Ureter (tissue), 1 donor: ENCODE measurements at places on chromosomes 4 and X. TPM values are rescaled to one million over a fixed set of nuclear protein-coding genes. Genes with fewer than 3 reads are reported as not detected.

NKX6-1 gene
- 0.70 TPM for total RNA-seq

SSX2B gene
- total RNA-seq = not detected

VGLL1 gene
- total RNA-seq = 85.6 TPM

TMSB15B gene
- total RNA-seq = 6.1 TPM

ATP8A1 gene
- 12.5 TPM for total RNA-seq

NAA11 gene
- not detected for total RNA-seq

DNA sequence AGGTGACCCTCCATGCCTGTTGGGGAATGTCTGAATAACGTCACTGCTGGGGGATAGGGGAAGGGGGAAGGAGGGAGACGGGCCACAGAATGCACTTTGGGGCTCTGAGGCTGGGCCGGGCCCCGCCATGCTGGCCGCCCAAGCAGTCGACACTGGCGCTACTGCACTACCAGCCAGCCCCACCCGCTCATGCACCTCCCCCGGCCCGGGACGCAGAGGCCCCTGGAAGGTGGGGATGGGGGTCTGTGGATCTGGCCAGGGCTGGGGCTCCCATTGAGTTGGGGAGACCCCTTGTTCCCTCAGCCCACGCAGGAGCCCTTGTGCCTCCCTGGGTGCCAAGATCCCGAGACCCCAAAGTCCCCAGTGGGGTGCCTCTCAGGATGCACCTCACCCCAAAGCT, 17.8 kb downstream of the FLNA start:
- no peak for DNase-seq

DNA sequence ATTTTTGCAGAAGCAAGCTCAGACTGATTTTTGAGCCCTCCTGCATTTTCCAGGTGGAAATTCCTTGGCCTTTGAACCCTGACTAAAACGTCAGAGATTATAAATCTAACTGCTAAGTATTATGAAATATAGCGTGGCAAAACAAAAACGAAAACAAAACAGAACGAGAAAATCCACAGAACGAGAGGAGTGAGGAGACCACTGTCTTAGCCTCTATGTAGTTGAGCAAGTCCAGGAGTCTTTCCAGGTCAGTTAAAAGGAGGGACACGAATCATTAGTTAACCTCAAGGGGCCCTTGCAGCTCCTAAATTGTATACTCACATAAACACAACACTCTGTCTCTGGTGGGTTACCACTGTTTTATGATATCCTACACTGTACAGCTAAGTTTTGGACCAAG, 80.2 kb downstream of the SYNPO2 start:
- no peak for DNase-seq

DNA sequence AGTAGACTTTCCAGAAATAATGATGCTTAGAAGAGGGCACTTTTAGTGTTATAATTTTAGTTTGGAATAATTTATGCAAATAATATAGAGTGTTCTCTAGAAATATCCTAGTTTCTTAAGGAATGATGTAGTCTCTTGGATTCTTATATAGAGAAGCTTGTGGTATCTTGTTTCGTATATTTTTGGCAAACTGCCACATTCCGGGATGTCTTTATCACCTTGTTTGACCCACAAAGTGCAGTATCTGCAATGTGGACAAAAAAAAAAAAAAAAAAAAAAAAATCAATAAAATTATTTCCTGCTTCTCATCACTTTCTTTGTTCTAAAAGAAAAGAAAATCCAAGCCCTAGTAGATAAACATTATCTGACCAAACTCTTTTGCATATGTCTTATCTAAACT, 1577.7 kb upstream of the TENM3 start:
- no peak for DNase-seq

GRCh38 chr4:38075370-38076152, 115.4 kb downstream of the PTTG2 start:
- no peak for DNase-seq

DNA sequence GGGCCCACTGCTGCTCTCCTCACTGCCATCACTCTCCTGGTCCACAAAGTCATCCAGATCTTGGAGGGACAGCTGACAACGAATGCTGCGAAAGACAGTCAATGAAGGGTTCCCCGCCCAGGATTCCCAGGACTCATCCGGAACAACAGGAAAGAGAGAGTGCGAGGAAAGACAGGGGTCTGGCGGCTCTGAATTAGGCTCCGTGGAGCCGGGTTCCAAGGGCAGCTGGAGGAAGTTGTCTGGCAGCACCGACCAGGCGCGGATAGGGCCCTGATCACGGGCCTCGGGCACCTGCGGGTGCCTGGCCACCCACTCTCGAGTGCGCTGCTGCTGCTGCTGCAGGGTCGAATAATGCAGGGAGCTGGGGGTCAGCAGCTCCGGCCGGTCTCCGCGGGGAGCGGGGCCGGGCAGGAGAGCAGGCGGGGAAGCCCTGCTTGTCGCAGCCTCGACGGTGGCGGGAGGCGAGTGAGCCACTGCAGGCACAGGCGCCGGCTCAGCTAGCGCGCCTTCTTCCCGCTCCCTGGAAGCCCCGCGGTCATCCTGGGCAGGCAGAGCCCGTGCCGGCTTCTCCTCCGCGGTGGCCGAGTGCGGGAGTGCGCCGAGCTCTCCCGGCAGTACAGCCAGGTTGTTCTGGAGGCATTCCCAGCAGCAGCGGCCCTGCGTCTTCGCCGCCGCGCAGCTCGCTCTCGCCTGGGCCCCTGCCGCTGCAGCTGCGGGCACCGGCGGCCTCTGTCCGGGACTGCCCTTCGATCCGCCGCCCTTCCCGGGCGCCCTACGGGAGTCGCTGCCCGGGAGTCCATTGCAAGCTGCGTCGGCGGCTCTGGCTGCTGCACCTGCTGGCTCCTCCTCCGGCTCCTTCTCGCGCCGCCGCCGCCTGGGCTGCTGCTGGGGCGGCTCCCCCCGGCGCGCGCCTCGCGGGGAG, 1.1 kb downstream of the SOWAHB start:
- DNase-seq = no peak

GRCh38 chr4:114383067-114383466, 215.5 kb upstream of the UGT8 start:
- DNase-seq = no peak

DNA sequence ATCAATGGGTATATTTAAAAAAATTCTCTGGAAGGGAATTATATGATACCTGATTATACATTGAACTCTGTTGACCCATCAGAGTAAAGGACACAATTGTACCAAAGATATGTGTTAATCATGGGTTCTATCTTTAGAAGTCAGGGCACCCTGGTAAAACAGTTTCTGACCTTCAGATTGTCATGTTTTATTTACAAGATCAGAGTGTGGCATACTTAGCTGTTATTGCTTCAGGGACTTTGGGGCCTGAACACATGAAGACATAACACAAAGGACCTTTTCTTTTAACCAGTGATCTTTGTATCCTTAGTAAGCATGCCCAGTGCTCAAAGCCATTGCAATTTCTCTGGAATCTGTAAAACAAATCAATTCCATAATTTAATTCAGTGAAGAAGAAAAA, 204.8 kb upstream of the RPS6KA3 start:
- no peak for DNase-seq

DNA sequence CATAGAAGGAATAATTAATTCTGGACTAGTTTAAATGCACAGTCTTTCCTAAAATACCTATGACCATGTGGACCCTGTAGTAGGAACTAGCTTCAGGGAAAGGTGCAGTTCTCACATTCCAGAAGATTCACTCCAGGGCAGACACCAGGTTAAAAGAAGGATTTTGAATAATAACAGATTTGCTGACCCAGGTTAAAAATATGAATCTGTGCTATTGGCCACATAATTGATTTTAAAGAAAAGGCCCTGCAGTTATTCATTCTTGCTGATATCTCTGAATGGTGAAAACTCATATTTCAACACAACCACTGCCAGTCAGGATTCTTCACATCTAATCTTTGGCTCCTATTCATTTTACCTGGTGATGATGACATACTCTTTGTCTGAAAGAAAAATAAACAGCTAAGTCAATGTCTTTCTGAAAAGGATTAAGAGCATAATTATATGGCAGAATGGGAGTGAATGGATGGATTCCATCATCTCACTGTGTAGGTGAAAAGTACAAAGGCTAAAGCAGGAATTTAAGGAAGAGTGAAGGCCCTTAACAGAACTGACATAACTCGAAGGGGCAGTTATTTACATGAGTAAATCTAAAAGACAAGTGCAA, 432.8 kb downstream of the PDGFC start:
- no peak for DNase-seq

DNA sequence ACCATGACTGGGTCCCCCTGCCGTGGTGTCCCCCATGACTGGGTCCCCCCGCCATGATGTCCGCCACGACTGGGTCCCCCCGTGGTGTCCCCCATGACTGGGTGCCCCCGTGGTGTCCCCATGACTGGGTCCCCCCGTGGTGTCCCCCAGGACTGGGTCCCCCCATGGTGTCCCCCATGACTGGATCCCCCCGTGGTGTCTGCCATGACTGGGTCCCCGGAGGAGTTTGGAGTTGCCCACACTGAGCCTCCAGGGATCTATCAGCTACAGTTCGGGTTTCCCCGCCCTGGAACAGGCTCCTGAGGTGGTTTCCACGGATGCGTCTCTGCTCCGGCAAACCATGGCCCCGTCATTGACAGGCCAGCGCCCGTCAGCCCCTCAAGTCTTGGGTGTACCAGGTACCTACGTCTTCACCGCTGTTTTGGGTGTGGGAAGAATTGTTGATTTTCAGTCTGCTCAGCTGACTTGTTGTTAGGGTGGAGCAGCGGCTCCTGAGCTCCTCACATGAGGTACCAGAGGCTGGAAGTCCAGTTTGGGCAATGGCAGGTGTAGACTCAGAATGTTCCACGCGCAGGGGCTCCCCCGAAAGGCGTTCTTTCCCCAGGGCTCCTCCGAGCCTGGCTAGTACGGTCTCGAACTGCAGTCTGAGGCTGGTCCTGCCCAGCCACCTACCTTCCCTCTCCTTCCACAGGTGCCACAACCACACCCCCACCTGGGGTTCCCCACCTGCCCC, 8.3 kb upstream of the PDE6B start:
- DNase-seq = no peak

DNA sequence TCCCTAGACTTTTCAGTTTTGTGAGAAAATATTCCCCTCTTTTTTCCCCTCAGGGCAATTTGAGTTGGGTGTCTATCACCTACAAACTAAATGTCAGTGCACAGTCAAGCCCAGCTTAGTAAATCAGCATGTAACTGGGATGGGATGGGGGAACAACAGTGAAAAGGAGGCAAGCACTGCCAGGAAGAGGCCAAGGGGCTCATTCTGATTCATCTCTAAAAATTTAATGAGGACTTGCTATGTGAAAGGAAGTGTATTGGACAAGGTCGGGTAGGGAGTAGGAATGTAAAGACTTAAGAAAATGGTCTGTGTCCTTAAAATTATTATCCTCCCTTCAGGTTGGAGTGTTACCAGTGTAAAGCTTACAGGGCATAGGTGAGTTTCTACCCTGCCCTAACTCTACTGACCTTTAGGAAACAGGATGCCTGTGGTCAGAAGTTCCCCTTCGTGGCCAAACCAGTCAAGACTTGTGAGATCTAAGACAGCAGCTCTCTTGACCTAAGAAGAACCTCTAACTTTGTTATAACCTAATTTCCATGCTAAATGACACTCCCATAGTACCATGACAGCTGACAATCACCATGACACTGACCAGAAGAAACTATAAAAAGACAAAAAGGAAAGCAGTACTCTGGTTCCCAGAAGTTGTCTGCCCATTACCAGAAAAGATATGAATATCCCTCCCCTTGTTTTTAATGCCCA, 194.4 kb upstream of the LDB2 start:
- no peak for DNase-seq

DNA sequence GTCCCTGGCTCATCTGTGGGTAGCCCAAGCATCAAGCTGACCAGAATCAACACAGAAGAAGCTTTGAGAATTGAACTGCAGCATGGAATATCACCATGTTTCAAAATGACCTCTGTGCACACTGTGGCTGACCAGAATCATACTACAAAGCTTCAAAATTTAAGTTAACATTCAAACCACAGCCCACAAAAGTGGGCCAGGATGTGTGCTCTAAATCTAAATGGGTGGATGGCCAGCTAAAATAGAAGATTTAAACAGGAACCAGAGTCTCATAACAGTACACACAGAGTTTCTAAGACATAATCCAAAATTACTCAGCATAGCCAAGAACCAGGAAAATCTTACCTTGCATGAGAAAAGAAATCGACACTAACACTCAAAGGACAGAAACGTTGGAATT, 46.1 kb downstream of the KLF3 start:
- no peak for DNase-seq

DNA sequence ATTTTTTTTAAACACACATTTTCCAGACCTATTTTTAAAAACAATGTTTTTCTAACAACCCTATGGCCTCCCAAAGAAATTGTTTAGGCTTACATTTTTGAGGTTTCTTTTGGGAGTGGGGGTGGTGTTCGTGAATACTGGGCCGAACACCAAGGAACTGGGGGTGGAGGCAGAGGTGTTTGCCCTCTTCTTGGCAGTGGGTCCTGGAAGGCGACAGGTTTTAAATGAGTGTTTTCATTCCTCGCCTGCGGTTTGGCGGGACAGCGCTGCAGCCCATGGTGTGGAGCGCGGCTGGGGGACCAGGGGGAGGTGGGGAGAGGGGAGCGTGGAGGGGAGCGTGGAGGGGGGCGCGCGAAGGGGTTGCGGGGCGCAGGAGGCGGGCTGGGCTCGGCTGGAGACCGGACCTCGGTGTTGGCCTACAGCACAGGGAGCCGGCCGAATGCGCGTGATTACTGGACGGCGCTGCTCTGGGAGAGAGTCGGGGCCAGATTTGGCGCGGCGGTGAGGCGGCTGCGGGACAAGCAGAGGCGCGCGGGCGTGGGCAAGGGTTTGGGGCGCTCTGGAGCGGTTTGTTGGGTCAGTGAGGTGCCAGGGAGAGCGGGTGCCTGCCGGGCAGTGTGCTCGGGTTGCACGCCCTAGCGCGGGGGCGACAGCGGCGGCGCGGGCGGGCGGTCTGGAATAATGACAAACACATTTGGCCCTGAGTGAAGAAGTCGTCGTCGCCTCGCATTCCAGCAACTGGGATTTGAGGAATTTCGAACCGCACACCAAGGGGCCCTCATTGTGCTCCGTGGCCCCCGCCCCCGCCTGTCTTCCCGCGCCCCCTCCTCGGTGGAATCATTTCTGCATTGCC, 764 bp downstream of the PDGFRA start:
- no peak for DNase-seq

GRCh38 chr4:142581881-142582280, 264.2 kb downstream of the INPP4B start:
- no peak for DNase-seq

DNA sequence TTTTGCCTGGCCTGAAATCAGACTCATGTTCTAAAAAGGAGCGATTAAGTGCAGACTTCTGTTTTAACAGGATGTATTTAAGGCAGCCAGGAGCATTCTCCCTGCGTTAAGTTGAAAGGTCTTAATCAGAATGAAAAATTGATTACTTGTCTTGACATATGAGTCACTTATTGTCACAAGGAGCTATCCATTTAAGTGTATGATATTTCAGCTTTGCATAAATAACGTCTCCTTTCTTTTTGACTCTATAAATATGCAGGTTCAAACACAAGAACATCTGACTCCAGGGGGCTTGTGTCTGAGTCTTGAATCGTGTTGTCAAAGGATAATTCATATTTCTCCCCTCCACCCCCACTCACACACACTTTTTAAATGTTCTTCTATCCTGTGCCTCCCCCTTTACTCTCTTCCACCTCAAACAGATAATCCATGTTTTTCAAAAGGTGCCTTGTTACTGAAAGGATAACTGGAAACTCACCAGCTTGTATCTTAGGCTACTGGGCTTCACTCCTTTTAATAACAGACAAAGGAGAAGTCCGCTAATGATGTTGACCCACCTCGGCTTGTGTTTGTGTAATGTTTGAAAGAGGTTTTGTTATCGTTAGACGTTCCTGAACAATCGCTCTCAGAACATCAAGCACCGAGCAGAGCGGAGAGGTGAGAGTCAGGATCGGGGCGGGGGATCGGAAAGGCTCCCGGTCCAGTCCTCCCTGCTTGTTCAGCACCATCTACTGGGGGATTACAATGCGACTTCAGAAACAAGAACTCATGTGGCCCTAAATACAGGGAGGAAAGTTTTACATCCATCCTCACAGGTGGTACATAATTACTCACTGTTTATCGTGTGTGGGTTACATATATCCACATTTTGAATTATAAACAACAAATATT, 107.5 kb upstream of the RPL34 start:
- DNase-seq = peak; percentile 48
